ENCODE measurements at places on chromosomes 12 and 14. TPM values are rescaled to one million over a fixed set of nuclear protein-coding genes. Genes with fewer than 3 reads are reported as not detected.

PRH2 gene
- not detected for total RNA-seq

- no peak for DNase-seq
Measured at GRCh38 chr12:41946106-41946505, 198.6 kb downstream of the GXYLT1 start.

- DNase-seq: no peak
Measured at GRCh38 chr12:46794593-46795190, 31.1 kb downstream of the SLC38A4 start.

CYP46A1 gene
- total RNA-seq: 0.22 TPM

DNA sequence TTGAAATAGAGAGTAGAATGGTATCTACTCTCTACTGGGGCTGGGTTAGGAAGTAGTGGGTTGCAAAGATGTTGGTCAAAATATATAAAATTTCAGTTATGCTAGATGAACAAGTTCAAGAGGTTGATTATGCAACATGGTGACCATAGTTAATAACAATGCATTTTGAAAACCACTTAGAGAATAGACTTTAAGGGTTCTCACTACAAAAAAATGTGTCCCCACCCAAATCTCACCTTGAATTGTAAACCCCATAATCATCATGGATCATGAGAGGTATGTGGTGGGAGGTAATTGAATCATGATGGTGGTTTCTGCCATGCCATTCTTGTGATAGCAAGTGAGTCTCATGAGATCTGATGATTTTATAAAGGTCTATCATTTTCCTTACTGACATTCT, 94.0 kb downstream of the C12orf50 start:
- no peak for DNase-seq

GRCh38 chr14:104433401-104434213, 146.0 kb upstream of the C14orf180 start:
- DNase-seq: no peak

GRCh38 chr14:59037620-59038019, 150.8 kb upstream of the DAAM1 start:
- no peak for DNase-seq

DNA sequence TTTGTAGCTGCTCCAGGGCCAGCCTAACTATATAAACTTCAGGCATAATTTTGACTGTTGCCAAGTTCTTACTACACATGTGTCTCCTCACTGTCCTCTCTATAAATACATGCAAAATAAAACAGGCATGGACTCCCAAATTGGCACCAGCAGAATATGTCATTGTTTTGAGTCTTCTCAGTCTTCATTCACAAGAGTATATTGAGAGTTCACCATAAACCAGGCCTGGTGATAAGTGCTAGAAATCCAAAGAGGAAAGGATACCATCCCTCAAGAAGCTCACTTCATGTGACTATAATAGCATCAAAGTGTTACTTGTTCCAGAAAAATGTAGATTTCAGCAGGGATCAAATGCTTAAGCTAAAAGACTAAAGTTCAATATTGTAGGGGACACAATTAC, 13.7 kb downstream of the GPR19 start:
- DNase-seq: no peak

- no peak for DNase-seq
Measured at GRCh38 chr12:79191391-79191790, 326.8 kb downstream of the SYT1 start.

WDR20 gene
- 19.3 TPM for total RNA-seq

VRK1 gene
- 65.9 TPM for total RNA-seq

DNA sequence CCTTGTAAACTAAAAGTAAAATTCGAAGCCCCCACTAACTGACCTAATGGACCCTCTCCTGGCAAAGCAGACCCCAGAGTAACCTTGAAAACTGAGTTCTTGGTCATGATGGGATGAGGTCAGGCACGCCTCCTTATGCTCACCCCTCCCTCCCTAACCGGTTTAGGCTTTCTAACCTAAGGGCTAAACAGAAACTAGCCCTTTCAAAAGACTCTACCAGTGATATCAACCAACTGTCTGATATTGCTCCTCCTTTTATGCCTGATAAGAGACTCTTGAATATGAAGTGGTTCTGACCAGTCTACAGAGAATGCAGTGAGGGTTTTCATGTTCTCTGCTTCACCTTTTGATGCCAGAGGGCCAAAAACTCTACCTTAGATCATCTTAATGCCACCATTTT, 4.8 kb upstream of the LPCAT3 start:
- DNase-seq: no peak

GRCh38 chr12:14577344-14577743, 9.7 kb upstream of the PLBD1 start:
- no peak for DNase-seq

GRCh38 chr14:36785511-36785910, 123.9 kb downstream of the PAX9 start:
- DNase-seq: no peak

GRCh38 chr12:49336645-49337584, at the start of gene C1QL4:
Gene C1QL4, minus strand, starts transcription at chr12:49337188. Its CDS starts 711 bp downstream, at chr12:49336477.
- DNase-seq: peak; percentile 87

FAM181A gene
- not detected for total RNA-seq

- no peak for DNase-seq
Measured at GRCh38 chr14:74015176-74015575, 3.9 kb downstream of the ENTPD5 start.

GRCh38 chr14:31068235-31068634, 42.1 kb upstream of the STRN3 start:
- no peak for DNase-seq

C12orf50 gene
- not detected for total RNA-seq

DNA sequence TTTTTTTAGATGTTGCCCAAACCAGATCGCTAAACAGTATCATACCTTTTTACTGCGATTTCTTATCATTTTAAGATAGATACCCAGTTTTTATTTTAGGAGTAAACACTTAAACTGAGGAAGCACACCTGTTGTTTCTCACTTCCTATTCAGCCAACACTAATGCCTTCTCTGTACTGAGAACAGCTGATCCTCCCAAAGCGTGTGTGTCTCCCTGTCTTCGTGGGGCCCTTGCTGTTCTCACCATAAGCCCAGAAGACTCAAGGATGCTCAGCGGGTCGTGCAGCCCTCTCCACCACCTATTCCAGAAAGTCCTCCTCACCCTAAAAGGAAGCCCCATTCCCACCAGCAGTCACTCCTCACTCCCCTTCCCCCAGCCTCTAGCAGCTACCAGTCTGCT, 14.8 kb downstream of the PPP2R5C start:
- DNase-seq: no peak

PPFIBP1 gene
- total RNA-seq: 86.9 TPM

GRCh38 chr14:75143761-75144527, 17.1 kb upstream of the NEK9 start:
- DNase-seq: no peak

SVOP gene
- not detected for total RNA-seq

DNA sequence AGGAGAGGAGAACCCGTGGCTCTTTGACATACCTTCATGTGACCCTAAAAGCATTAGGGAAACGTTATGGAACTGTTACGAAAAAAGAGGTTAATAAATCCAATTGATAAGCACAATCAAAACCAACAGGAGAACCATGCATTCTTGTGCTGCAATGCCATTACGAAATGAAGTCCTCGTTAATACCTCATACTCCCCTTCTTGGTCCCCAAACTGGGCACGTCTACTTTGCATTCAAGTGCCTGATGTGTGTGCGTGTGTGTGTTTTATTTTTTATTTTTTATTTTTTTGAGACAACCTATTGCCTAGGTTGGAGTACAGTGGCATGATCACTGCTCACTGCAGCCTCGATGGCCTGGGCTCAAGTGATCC, 150.0 kb downstream of the ETV6 start:
- no peak for DNase-seq

- no peak for DNase-seq
Measured at GRCh38 chr14:75604979-75605851, 26.8 kb downstream of the FLVCR2 start.

GRCh38 chr12:39006286-39006685, 100.9 kb upstream of the CPNE8 start:
- DNase-seq: no peak

LRP1-AS gene
- not detected for total RNA-seq

GRCh38 chr14:104064003-104064402, 21.5 kb upstream of the ASPG start:
- no peak for DNase-seq

KERA gene
- 72.5 TPM for total RNA-seq

SUOX gene
- total RNA-seq: 15.8 TPM

FOXA1 gene
- 0.87 TPM for total RNA-seq

- DNase-seq: no peak
Measured at GRCh38 chr12:52448228-52448627, 3.7 kb downstream of the KRT6B start.

- DNase-seq: no peak
Measured at GRCh38 chr14:65425885-65426284, 13.4 kb downstream of the FUT8 start.

DNA sequence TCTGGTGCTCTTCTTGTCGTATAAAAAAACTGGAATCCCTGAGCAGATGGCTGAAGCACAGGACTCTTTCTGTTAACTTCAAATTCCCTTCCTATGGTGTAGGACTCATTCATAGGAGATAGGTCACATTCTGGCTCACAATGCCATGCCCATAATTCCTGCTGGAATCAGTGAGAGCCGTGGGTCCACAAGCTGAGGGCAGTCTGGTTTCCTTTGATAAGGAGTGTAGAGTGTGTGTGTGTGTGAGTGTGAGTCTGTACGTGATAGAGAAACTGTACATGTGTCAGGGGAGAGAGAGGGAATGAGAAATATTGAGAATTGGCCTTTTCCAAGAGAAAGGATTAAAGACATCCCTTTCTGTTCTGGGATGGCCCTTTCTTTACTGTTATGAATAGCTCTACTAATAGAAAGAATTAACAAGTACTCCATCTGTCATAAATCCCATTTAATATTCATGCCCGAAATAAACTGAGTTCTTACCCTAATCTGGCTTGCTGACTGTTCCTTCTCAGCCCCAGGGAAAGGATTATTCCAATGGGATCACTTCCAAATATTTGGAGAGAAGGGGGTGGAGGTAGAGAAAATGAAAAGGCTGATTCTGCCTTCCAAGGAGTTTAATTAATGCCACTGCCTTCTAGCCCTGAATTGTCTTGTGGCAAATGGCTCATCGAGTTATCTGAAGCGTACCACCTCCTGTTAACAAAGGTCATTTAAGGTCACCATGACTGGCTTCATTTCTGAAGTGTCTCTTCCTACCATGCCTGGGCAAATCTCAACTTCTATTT, 79.0 kb downstream of the TMX1 start:
- no peak for DNase-seq

IL22 gene
- not detected for total RNA-seq

GRCh38 chr12:54053751-54054741, at the start of gene HOXC4:
Gene HOXC4, plus strand, starts transcription at chr12:54053835. Its CDS starts 88 bp downstream, at chr12:54053923.
- DNase-seq: peak; percentile 15

GRCh38 chr14:60003991-60004390, 84.0 kb downstream of the LRRC9 start:
- no peak for DNase-seq

Data from SJSA1 (cell line).